LHCN-M2 (cell line): ENCODE measurements at places on chromosomes 2 and 18.
A peak's percentile ranks its signal among the peaks of the same experiment; 100 is the strongest.

DNA sequence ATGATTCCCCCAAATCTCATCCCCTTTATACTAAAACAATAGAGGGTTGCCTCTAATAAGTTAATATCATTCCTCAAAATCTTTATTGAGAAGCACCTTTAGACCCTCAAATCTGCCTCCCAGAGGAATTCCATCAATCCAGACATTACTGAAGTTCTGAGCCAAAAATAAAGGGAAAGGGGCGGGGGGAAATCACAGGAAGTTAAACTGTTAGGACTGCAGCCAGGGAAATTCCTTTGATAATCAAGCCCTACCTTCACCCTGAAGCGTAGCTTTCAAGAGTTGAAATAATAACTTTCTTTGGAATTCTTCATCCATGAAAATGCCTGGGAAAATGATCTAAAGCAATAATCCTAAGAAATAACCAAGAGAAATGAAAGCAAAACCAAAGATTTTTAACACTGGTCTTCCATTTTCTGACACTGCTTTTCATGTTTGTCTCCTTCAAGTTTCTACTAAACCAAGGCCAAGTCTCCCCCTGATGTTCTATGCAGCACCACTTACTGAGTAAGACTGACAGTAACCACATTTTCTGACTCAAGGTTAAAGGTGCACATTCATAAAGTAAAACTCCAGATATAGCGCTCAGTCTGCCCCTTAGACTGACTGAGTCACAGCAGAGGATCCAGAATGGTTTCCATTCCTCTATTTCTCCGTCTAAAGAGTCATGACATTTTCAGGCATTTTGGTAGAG, 78.2 kb downstream of the TCF4 start:
- peak; percentile 92 for DNase-seq

GRCh38 chr18:21638822-21639221, 26.7 kb downstream of the SNRPD1 start:
- DNase-seq, result no peak

DNA sequence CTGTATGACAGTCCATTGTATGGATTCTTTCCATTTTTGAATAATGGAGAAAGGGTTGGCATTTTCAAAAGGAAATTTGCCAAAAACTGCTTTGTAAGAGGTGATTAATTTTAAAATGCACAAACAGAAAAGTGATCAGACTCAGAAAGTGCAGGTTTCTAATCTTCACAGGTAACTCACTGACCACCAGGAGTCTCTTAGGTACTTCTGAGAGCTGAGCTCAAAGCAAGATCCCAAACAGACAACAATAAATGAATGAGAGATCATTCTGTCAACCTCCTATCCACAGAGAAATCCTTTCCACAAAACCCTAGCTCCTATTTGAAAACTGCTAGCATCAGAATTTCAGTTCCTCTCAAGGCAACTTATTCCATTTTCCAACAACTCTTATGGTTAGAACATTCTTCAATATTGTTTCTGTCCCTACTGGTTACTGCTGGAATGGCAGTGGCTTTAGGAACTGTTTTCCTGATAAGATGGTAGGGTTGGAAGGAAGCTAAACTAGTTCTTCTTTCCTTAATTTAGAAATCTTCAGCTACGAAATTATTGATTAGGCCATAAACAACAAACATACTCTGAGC, 20.6 kb upstream of the HAAO start:
- DNase-seq, result no peak

- DNase-seq, result peak; percentile 39
These were observed 344.6 kb upstream of the CHAC2 start for GRCh38 chr2:53422979-53423378.

DNA sequence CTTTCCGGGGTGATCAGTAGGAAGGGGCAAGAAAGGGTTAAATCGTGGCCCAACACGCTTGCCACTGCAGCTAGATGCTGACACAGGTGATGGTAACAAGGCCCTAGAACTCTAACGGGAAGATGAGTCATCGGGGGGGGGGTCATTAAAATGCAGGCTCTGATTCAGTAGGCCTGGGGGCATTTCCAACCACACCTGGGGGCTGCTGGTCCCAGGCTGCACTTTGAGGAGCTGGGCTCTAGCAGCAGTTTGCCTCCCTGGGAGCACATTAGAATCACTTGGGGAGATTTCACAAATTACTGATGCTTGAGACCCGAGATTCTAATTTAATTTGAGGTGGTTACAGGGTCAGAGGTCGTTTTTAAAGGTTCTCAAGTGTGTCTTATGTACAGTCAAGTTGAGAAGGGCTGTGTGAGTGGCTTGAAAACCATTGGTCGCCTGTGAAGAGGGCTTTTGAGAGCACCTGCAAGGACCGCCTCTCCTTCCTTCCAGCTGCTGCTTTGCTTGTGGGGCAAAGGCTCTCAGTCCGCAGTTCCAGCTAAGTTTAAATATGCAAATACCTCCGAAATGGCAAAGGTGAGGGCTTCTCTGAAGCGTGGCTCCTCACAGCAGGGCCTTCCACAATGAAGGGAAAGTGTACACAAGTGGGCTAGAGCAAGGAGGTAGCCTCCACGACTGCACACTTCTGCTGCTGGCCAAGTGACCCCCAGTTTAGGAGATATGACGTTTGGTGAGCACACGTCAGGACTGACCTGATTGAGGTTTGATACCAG, 128.0 kb upstream of the MSH6 start:
- no peak for DNase-seq

DNA sequence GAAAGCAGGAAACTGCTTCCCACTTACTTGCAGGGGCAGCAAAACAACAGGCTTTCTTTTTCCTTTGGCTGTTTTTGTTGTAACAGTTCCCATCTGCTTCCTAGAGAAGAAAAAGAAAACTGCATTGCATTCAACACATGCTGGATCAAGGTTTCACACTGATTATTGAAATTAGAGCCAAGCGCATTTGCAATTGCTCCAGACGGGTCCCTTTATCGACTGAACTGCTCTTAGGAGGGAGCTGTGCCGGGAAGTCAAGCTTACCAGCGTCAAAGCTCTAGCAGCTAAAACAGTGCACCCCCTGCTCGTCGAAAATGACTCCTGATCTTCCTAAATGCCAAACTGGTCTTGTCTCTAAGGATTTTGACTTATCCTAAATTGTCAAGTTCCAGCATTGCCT, 164.0 kb upstream of the SESTD1 start:
- DNase-seq, result no peak

GRCh38 chr2:45344502-45344901, 266.6 kb downstream of the SRBD1 start:
- DNase-seq, result no peak

- peak; percentile 72 for DNase-seq
These were observed 167.3 kb downstream of the SEPTIN10 start for GRCh38 chr2:109446278-109447131.

DNA sequence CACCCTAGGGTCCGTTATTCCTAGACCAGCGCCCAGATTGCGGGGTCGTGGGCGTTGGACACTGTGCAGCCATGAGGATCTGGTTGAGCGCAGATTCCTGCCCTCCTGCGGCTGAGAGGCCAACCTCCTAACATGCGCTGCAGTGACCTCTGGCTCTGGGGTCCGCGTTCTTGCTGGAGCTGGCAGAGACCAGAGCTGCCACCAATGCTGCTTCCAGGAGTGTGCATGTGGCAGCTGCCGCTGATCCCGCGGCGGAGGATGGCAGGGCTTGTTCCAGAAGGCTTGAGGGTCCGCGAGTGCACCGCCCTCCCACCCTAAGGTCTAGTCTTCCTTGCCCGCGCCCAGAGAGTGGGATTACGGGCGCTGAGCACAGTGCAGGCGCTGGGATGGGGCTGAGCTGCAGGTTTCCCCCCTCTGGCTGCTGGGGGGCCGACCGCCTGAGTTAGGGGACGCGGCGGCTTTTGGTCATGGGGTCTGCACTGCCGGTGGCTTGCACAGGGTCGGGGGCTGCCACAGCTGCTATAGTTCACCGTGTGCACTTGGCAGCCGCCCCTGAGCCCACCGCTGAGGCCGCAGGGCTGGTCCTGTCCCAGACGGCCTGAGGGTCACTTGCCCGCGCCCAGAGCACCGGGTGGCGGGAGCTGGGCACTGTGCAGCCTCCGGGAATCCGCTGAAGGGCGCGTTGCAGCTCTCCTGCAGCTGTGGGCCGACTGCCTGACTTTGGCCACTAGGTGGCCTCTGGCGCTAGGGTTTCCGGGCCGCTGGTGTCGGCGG, 145.9 kb downstream of the CCDC74A start:
- peak; percentile 76 for DNase-seq

DNA sequence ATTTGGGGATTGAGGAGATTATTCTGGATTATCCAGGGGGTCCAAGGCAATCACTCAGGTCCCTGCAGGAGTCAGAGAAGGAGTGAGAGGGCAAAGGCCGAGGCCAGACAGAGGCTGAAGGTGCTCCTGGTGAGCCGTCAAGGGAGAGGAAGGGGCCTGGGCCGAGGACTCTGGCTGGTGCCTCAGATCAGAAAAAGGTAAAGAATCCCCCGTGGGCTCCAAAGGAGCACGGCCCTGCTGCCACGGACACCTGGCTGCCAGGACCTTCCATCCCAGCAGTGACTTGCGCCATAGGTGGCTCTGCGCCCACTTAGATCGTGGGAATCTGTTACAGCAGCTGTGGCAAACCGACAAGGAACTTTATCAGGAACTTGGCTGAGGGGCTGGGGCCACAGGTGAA, 374.8 kb upstream of the MYT1L start:
- DNase-seq, result no peak

- peak; percentile 72 for DNase-seq
These were observed 294.1 kb downstream of the ALK start for GRCh38 chr2:29627279-29627711.

GRCh38 chr2:237731663-237732062, 66.9 kb upstream of the RBM44 start:
- peak; percentile 82 for DNase-seq

DNA sequence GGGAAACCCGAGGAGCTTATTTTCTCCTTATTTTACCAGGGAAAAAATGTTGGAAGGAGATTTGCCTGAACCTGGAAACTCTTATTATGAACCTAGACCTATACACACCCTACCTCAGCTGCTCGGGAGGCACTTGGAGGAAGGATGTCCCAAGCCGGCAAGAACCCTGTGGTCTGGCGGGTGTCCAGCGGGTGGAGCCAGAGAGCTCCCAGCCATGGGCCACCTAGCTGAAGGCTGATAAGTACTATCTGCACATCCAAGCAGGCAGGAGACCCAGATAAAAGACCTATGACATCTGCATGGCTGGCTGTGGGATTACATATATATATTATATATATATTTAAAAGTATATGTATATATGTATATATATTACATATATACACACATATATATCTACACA, 1.1 kb upstream of the SLC14A1 start:
- peak; percentile 72 for DNase-seq

DNA sequence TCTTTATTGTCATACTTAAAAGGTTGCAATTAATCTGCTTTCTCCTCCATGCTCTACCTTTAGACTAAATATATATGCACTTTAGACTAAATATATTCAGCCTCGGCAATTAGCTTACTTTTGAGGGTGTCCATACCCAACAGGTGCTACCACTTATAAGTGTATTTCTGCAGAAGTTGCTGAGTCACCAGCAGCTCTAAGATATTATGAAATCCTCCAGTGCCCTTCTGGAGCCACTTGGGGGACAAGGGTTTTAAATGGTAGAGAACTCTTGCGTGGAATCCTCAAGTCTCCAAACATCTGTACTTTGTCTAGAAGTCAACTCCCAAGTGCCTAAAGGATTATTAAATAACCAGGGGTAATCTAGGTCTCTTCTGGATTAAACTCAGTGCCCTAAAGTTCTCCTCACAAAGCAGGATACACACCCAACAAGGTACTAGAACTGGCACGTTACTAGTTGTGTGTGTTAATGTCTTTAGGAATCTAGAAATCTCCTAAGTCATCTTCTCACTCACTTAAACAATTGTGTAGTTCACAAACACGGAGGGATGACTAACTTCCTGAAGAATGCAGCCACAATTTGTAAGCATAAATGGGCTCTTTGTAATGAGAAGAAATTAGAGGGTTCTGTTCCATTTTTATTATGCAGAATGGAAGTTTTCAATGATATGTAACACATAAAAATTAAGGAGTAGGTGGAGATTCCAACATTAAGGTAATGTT, 159.7 kb downstream of the CD226 start:
- DNase-seq, result peak; percentile 45

- no peak for DNase-seq
These were observed 17.1 kb downstream of the RBM44 start for GRCh38 chr2:237815637-237816036.

DNA sequence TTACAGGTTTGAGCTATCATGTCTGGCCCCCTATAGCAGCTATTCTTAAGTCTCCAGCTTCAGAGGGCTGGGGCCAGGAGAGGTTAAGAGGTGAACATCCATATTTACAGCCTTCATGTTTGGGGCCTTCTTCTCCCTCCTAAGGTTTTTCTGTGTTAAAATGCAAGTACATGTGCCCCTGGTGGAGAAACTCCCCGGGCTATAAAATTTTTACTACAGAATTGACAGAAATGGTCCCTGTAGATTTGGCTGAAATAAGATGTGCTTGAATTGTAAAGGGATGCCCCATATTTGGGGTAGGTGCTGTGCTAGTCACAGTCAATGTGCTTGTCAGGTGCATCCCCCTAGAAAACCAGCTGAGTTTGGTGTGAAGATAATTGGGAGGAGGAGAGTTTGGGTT, 263.3 kb upstream of the CXCR4 start:
- DNase-seq, result no peak

DNA sequence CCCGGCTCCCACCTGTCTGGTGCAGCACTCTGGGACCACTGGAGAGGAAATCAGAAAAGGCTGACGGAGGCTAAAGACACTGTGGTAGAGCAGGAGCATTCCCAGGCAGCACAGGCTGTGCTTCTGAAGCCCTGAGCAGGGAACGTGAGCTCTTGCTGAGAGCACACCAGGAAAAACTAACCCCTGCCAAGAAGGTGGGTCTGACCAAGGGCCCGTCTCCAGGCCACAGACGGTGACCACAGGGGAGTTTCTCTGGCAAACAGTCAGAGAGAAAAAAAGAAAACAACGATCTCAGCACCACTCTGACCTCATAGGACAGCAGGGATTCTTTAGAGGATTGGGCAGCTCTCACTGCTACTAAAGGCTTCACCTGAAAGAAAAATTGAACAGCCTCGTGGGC, 201.4 kb downstream of the AFF3 start:
- DNase-seq, result no peak

- no peak for DNase-seq
These were observed 23.4 kb downstream of the TMEM18 start for GRCh38 chr2:653645-654425.

- no peak for DNase-seq
These were observed 33.0 kb upstream of the PHLPP1 start for GRCh38 chr18:62682371-62682770.

GRCh38 chr18:35732636-35733035, 151.1 kb downstream of the GALNT1 start:
- DNase-seq, result peak; percentile 19

GRCh38 chr2:177285892-177286715, 21.6 kb upstream of the NFE2L2 start:
- no peak for DNase-seq

GRCh38 chr2:97712693-97713295, 582 bp upstream of the ZAP70 start:
- no peak for DNase-seq

GRCh38 chr18:6543330-6543908, 128.7 kb upstream of the L3MBTL4 start:
- peak; percentile 34 for DNase-seq

GRCh38 chr2:85853499-85854165, 35.2 kb downstream of the ST3GAL5 start:
- no peak for DNase-seq

- peak; percentile 64 for DNase-seq
These were observed 2.9 kb upstream of the ATOH8 start for GRCh38 chr2:85750587-85751575.

GRCh38 chr2:161533218-161533617, 91.0 kb upstream of the SLC4A10 start:
- no peak for DNase-seq
